ENCODE measurements at places on chromosomes 2 and 18.

GRCh38 chr2:99600981-99601651, 111.3 kb upstream of the REV1 start:
- DNase-seq, result no peak

- DNase-seq, result no peak
Measured at GRCh38 chr2:105100046-105100840, 62.4 kb downstream of the MRPS9 start.

DNA sequence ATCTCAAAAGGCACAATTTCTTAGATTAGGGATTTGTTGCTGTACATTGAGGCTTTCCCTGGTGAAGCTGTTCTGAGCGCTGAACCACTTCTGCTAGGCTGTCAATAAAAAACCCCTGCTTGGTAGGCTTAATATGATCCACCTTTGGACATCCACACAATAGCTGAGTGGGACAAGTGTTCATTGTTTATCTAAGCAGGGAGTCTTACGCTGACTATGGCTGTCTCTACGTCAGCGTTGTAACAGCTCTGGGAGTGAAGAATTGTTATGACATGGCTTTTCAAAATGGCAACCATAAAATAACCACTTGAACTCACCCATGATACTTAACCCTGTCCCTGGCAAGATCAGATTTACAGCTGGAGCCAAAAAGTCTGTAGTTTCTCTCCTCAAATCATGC, 111.5 kb upstream of the SULT1C3 start:
- DNase-seq, result no peak

DNA sequence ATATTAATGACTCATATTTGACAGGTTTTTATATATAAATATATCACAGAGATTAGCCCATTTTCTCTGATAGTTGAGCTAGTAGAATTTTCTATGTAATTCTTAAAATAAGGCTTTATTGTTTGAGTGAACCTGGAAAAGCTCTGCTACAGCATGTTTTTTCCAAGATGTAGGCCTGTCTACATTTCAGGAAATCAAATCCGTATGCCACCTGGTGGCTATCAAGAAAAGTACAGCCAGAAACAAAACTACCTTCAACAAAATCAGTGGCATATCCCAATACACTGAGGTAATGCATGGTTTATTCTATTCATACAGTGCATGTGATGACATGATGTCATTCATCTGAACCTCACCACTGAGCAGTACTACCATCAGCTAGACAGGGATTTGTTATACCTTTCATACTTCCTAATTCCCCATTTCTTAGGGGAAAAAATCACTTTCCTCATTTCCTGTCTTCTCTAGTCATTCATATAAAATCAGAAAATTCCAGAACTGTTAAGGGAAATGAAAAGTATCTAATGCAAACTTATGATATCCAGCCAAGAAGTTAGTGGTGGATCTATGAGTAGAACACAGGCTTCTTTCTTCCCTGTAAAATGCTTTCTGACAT, 310.4 kb upstream of the SYT4 start:
- no peak for DNase-seq

GRCh38 chr18:37343542-37343851, 222.1 kb downstream of the CELF4 start:
- DNase-seq, result no peak

DNA sequence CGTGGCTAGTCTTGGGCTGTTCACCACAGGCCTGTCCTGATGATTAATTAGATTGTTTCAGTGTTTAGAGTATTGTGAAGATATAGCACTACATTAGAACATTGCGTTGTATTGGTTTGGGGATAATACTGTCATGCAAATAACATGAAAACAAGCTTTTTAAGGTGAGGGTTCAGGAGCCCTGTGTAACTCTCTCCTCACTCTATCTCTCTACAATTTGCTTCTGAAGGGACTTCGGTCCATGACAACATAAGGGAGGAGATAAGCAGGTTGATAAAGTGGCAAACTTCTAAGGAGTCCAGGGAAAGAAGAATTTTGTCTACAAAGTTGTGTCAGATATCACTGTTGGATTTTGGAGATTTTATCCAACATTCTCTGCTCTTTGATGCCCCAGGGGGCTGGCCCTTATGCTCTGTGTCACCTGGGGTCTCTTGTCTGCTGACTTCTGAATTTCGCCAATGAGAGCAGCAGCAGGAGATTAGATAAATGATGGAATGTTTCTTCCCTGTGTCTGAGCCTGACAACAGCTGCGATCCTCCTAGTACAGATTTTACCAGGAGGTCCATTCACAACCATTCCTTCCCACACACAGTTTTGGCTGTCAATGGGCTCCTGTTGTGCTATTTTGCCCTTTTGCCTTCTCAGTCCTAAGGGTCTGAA, 3.3 kb downstream of the TNP1 start:
- no peak for DNase-seq

- DNase-seq, result peak; percentile 11
Measured at GRCh38 chr2:147045113-147045512, 799.7 kb upstream of the ACVR2A start.

GRCh38 chr2:182208421-182208820, 218.4 kb downstream of the PDE1A start:
- DNase-seq, result no peak

GRCh38 chr2:178315488-178315948, 121.2 kb downstream of the OSBPL6 start:
- no peak for DNase-seq

GRCh38 chr18:55878224-55878623, 290.2 kb upstream of the TCF4 start:
- DNase-seq, result no peak

GRCh38 chr2:62089658-62090057, 106.3 kb upstream of the B3GNT2 start:
- DNase-seq, result no peak

GRCh38 chr2:174607989-174608865, 10.6 kb upstream of the WIPF1 start:
- no peak for DNase-seq

GRCh38 chr2:234990300-234990699, 38.5 kb downstream of the SH3BP4 start:
- DNase-seq, result no peak

DNA sequence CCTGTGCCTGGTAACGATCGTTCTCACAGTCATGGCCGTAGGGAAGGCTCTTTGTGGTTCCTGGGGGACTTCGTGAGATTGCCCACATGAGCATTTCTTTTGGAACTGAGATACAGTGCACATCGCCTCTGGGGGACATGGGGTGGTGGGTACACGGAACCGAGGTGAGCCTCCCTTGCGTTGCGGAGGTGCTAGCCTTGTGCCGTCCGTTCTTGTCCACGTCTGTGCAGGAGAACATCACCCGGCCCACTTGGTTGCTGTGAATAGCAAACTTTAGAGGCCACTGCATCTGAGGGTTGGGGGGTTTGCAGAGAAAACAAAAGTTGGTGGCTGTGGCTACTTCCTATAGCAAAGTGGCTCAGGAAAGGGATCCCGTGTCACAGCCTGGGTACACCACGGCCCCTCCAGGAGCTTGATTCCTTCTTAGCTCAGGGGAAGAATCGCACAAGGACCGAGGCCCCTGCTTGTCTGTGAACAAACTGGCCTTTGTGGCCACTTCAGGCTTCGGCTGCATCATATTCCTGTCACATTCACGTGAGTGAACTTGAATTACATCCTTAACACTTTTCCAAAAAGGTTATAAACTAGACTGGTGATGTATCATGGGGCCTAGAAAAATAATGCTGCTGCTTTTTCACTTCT, 72.6 kb downstream of the LRRFIP1 start:
- DNase-seq, result no peak

DNA sequence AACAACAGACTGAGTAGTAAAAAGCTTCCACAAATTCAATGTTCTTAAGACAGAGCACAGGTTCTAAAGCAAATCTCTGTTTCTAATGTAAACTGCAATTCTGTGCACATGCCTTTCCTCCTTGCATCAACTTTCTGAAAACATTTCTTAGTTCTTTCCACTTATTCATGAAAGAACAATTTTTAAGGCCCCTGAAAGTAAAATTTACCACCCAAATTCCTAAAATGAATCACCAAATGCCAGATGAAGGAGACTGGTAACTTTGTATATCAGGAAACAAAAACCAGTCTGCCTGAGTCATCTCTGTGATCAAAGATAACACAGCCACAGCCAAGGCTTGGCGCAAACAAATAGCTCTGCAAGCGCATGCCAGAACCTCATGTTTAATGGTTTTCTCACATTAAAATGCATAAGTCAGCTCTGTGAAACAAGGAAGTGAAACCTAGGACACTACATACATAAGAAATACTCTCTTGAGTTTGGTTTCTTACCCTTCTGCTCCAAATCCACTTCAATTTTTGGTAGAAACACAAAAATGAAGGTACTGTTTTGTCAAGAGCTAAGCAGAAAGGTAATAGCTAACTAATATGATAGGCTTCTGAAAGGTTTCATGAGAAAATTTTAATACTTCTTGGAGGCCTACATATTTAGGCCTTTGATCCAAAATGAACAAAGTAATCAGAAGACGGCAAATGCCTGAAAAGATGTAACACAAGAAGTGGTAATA, 169.4 kb downstream of the THADA start:
- DNase-seq, result peak; percentile 93

GRCh38 chr2:143885461-143885860, 634.5 kb downstream of the ZEB2 start:
- no peak for DNase-seq

GRCh38 chr2:156585457-156585856, 149.3 kb downstream of the GPD2 start:
- DNase-seq, result no peak

GRCh38 chr18:24656551-24657443, 196.4 kb downstream of the HRH4 start:
- no peak for DNase-seq

DNA sequence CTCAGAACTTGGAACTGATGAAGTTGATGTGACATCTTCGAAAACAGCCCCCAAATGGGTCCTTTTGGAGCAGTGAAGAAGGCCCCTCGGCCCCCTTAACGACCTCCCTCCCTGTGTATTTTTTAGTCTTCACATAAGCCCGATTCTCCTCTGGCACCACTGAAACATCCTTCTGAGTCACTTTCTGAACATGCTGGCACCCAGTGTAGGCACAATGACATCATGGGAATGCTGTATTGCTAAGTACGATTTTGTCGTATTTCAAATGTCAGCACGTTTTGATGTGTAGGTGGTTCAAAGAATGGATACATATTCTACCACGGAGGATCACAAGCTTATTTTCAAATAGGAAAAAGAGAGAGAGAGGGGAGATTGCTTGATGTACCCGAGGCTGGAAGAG, 111.7 kb upstream of the RIOK3 start:
- no peak for DNase-seq

DNA sequence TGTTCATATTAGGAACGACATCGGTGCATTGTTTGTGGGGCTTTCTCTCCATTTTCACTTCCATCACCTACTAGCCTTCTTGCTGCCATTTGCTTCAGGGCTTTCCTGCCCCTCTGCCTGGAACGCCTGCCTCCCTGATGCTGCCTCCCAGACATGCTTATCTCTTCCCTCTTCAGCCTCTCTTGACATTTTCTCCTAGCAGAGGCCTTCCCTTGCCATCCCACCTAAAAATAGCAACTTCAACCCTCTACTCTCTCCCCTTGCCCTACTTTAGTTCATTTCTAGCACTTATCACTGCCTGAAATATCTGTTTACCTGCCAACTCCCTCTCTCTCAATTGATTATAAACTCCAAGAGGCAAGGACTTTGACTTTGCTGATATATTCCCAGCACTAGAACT, 210.3 kb downstream of the SP3 start:
- DNase-seq, result no peak

DNA sequence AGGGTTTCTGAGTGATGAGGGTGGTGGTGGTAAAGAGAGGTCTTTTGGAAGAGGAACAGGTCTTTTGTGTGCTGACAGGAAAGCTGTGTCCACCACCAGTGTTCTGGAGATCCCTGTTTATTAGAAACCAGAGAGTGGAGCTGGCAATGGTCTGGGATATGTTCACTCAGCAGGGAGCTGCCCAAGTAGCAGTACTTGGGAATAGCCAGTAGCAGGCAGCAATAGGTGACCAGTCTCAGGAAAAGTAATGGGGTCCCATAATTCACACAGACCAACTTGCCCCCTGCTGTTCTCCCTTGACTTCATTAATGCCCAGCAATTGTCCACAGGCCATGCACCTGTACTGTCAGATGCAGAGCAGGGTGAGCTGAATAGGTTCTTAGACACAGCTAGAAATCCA, 1.8 kb downstream of the TSPYL6 start:
- no peak for DNase-seq

DNA sequence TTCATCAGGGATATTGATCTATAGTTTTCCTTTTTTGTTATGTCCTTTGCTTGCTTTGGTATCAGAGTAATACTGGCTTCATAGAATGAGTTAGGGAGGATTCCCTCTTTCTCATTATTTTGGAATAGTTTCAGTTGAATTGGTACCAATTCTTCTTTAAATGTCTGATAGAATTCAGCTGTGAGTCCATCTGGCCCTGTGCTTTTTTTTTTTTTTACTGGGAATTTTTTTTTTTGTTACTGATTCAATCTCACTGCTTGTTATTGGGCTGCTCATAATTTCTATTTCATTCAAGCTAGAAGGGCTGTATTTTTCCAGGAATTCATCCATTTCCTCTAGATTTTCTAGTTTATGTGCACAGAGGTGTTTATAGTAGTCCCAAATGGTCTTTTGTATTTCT, 103.9 kb downstream of the RND3 start:
- DNase-seq, result no peak

- DNase-seq, result no peak
Measured at GRCh38 chr18:44592639-44593038, 88.0 kb upstream of the SETBP1 start.

DNA sequence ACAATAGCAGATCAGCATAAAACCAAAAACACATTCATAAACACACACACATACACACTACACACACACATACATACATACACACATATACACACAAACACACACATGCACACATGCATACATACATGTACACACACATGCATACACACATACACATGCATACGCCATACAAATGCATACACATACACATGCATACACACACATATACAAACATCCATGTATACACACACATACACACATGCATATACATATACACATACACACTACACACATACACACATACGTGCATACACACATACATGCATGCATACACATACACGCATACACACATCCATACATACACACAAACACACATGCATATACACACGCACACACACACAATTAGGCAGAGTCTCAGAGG, 490.1 kb downstream of the TNS1 start:
- no peak for DNase-seq

DNA sequence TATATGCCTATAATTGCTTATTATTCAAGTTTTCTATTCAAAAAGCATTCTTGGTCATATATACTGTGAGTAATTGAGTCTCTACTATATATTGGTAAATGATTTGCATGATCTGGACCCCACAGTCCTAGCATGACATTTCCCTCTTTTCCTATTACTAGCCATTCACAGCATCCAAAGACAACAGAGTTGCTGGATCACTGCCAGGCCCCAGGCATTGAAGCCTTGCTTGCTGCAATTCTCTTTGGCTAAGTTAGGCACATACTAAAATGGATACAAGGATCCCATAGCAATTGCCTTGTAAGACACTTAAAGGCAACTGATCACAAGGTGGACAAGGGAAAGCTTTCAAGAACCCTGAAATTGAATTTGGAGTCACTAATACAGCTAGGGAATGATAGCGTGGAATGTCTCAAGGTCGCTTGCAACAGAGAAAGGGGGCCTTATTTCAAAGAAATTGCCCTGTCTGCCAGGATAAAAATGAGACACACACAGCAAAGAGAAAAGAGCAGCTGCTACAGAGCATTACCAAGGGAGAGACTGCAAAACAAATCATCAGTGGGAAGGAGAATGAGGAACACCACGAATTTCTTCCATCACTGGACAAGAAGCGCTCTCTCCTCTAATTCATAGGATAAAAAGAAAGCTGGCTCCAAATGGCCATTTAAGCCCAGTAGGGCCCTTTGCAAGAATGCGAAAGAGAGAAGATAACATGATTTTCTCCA, 77.1 kb upstream of the EPHA4 start:
- no peak for DNase-seq

Measured in LNCaP clone FGC (cell line).